ENCODE measurements at places on chromosomes 11 and 22.

DNA sequence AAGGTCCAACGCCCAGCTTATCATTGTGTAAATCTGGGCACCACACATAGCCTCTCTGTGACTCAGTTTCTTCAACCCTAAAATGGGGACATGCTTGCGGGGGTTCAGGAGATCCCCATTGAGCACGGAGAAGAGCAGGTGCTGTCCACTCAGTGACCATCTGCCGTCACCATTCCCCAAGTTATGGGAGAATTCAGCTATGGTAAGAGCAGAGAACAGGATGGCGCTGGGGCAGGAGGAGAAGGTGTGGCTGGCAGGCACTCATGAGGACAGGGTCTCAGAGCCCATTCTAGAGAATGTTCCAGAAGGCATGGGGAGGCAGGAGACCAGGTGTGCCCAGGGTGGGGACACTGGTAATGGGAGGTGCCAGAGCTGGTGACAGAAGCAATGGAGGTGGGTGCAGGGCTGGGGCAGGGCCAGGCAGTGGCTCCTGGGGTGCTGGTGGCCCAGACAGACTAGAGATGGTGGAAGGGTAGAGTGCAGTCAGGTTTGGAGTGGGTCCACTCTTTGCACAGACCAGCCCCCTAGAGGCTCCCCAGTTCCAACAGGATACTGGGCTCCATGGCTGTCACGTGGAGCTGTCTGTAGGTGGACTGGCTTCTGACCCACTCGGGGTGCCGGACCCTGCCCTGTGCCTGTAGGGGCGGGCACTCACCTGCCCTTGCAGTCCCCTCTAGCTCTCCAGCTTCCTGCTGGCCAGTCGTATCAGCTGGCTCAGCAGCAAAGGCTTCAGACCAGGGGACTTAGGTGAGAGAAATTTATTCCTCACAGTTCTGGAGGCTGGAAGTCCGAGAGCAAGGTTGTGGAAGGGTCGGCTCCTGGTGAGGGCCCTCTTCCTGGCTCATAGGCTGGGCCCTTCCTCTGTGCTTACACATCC lies 84.7 kb downstream of the CDKN1C start:
- peak; percentile 62 for DNase-seq

- DNase-seq = no peak
These were observed 12.6 kb upstream of the EIF3M start for GRCh38 chr11:32571039-32571438.

DNA sequence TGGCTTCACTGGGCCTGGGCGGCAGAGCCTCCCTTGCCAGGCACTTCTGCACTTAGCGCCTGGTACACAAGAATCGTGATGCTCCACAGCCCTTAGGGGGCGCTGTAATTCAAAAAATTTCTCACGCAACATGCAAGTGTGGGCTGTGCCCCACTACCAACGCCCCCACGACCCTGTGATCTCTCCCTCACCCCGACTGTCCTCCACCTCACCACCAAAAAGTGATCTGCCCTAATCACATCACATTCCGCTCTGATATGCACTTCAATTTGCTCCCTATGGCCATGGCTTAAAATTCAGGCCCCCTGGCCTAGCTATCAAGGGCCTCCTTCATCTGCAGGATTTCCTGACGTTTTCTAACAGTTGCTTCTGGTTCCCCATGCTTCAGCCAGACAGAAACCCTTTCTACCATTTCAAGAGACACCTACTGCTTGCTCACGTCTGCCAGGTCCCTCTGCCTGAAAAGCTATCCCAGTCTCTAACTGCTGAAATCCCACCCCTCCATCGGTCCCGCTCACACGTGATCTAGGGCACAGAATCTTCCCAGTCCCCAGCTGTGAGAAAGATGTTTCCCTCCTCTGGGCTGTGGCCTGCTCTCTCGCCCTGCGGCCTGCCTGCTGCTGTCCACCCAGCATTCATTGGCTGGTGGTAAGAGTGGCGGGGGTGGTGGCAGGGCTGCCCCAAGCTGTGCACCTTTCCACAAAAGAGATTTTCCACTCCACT lies 27.9 kb upstream of the LRRC32 start:
- DNase-seq = no peak

- no peak for DNase-seq
These were observed 185.7 kb downstream of the BLID start for GRCh38 chr11:121930004-121930965.

- DNase-seq = no peak
These were observed 2.5 kb downstream of the GLYATL1 start for GRCh38 chr11:58941838-58942237.

DNA sequence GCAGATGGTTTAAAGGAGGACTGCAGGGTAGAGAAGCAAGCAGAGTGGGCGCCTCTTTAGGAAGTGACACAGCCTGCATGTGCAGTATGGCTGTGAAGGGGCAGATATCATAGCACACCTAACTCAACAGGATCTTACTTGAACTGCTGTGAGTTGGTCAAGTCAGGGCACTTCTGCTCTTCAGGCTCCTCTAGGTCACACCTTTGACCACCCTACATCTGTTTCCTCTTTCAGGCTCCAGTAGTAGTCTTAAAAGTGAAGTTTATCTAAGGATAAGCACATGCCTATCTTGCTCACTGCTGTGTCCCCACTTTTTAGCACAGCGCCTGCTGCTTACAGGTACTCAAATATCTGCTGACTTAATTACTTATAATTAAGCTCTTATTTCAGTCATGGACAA lies 6.5 kb downstream of the MRPL16 start:
- no peak for DNase-seq

- DNase-seq = no peak
These were observed 10.3 kb upstream of the NEFH start for GRCh38 chr22:29469755-29470154.

GRCh38 chr11:58466293-58466692 lies 24.3 kb upstream of the OR5B12 start:
- DNase-seq = no peak

GRCh38 chr11:15985860-15986139 lies 370.5 kb downstream of the SOX6 start:
- no peak for DNase-seq

DNA sequence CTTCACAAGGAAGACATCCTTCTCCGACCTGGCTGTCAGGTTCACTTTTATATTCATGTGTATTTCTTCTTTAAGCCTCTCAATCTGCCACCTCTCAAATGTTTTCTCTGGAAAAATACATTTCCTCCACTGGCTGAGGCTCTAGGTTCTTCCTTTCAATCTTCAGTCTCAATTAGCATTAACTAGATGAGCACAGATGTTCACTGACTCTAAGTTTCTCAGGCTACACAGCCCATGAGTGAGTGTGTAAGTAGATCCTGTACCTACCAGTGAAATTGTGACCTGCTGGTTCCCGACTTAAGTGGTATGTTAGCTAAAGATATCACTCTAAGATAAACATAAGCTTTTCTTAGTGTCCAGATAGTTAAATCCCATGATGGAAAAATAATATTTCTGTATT lies 206.9 kb downstream of the ADAMTS15 start:
- DNase-seq = no peak

DNA sequence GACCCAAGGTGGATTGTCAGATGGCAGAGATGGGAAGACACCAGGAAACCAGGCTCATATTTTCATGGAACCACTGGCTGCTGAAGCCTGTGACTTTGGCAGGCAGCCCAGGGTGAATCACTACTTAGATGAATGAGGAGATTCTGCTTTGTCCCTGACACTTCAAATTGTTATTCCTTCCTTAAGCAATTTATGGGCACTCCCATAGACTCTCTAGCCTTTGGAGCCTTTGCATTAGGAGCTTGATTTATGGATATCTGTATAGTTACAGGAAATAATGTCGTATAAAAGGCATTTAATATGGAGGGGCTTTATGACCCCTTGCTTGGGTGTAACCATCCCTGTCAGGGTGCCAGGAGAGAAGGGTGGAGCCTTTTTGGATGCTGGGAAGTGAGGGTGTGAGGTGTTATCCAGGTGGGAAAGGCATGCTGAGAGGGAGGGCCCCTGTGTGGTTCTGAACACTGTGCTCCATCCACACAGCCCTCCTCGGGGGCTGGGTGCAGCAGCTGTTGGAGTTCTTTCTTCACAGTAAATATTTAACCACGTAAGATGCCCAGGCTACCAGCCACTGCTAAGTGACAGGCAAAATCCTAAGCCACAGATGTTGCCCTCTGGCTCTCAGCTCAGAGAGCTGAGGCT lies 35.3 kb downstream of the IL18 start:
- DNase-seq = no peak

DNA sequence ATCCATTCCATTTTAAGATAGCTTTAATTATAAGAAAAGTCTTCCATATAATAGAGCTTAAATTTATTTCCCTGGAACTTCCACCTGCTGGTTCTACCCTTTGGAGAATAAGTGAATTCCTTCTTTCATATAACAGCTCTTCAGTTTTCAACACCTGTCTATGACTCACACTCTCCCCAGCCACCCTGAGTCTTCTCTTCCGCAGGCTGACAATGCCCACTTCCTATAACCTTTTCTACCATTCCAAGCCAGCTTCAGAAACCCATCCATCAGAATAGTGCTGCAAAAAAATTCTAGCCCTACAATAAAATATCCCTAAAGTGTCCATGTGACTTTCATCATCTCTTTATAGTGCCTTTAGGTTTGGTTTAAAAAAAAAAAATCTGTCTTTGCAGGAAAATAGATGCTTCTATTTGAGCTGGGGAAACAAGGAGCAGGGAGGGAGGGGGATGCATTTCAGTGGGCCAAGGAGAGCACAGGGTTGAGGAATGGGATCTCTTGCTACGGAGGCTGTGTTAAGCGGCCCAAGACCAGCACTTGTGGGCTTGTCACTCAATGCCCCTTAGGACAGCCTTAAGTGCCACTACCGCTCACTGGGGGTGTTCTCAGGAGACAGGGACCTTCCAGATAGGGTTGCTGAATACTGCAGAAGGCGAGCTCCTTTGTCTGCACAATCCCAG lies 178.6 kb downstream of the DSCAML1 start:
- no peak for DNase-seq

- no peak for DNase-seq
These were observed 961 bp downstream of the IPO7 start for GRCh38 chr11:9385327-9385899.

- DNase-seq = no peak
These were observed 4.6 kb downstream of the KRTAP5-3 start for GRCh38 chr11:1603629-1604028.

GRCh38 chr22:47232197-47232596 lies 469.7 kb downstream of the TBC1D22A start:
- DNase-seq = no peak

- no peak for DNase-seq
These were observed 9.5 kb downstream of the RBMXL2 start for GRCh38 chr11:7098235-7098832.

GRCh38 chr11:126914166-126914565 lies 86.4 kb downstream of the KIRREL3 start:
- no peak for DNase-seq

GRCh38 chr11:74784234-74784633 lies 35.6 kb downstream of the RNF169 start:
- DNase-seq = no peak

GRCh38 chr22:48333323-48333763 lies 1494.3 kb downstream of the BRD1 start:
- no peak for DNase-seq

DNA sequence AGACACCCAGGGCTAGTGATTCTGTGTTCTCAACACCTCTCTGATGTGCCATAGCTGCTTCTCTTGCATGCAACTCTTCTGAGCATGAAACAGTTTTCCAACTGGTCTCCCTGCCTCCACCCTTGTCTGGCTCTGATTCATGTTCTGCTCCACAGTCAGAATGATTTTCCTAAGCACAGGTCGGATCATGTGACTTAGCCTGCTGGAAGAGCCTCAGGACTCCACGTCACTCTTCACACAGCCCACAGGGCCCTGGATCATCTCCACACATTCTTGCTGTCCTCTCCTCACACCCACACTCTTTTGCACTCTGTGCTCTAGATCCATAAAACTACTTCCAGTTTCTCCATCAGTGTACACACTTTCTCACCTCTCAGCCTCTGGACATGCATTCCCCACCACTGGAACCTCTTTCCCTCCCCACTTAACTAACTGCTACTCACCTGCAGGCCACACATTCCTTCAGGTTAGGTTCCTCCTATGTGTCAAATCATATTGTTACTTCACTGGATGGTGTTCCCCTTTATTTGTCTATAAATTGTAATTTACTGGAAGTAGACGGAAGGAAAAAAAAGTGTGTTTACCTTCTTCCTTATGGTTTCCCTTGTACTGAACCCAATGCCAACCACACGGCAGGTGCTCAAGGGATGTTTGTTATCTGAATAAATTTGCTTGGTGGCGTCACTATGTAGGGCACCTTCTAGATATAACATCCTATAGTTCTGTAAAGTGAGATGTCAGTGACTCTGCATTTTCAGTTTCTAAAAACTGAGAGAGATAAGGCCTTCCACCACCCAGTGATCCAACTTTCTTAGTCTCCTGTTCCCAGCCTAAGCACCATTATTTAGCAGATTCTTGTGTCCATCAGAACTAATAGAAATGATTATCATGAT lies 133.7 kb downstream of the ETS1 start:
- no peak for DNase-seq

GRCh38 chr11:76604626-76605241 lies 65.8 kb downstream of the LRRC32 start:
- DNase-seq = peak; percentile 65

GRCh38 chr22:17629641-17630040 lies 1.1 kb upstream of the ATP6V1E1 start:
- no peak for DNase-seq

DNA sequence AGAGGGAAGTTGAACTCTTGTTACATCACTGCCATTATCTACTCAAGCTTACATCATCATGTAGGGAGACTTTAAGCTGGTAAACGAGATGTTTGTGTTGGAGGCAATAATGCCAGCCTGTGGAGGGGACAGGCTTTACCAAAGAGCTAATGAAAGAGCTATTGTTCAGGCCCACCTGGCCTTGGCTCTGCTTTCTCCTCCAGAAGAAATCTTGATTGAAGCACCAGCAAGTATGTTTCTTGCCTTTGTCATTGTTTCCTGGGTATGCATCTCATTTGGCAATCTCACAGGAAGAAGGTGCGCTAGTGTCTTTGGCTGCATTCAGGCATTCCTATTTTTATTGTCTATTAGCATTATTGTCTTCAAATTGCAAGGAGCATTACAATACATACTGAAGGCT lies 16.7 kb upstream of the CARD18 start:
- DNase-seq = no peak

DNA sequence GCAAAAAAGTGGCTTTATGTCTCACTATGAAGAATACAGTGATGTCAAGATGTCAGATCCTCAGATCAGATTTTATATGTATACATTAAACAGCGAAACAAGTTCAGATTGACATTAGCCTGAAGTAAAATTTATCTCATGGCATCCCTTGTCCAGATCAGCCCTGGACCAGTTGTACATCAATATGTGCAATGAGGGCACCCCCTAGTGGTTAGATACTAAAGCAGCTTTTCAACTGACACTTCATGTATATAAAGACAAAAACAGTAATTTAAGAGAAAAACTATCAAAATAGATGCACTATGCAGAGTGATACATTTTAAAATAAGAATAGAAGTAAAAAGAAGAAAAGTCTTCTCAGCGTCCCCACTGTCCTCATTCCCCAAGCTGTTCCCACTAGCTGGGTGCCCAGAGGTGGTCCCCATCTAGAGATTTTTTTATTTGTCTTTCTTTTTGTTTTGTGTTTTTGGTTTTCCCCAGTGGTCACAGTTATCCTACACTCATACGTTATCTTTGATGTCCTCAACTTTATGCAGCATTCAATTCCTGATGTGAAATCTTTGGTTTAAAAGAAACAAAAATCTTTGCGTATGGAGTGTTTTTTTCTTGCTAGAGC lies 2193.4 kb upstream of the RAG2 start:
- DNase-seq = no peak
